ENCODE measurements at places on chromosomes 5 and 9.

GRCh38 chr5:143479394-143479793 lies 75.9 kb upstream of the NR3C1 start:
- DNase-seq = no peak

DNA sequence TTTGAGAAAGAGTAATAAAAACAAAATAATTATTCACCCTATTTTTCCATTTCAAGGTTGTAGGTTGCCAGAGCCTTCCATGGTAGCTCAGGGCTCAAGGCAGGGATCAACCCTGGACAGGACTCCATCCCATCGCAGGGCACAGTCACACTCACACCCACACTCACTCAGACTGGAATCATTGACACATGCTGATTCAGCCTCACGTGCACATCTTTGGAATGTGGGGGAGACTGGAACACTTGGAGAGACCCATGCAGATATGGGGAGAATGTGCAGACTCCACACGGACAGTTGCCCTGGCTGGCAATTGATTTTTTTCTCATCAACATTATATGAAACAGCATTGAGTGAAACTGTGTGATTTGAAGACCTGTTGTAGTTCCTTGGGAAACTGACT lies 234.1 kb downstream of the ADGRV1 start:
- no peak for DNase-seq

GRCh38 chr5:56638768-56639238 lies 176.5 kb upstream of the MAP3K1 start:
- DNase-seq = peak; percentile 9

GRCh38 chr9:89695441-89695891 lies 90.7 kb downstream of the GADD45G start:
- DNase-seq = no peak

GRCh38 chr5:113075019-113075418 lies 98.4 kb downstream of the DCP2 start:
- no peak for DNase-seq

DNA sequence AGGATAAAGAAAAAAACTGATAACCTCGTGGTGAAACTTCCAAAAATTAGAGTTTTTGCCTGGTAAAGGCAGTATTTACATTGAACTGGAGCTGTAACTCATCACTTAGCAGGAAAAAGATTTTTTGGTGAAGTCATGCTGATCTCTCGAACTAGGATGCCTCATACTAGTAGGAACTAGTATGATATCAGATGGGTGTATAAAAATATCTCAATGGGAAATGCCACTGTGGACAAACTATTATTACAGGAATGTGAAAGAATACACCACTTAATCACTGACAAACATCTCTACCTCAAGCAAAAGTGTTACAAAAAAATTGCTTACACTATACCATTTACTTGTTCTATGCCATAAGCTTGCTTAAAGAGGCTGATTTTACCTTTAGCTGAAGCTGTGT lies 28.4 kb downstream of the RFX3 start:
- DNase-seq = no peak

GRCh38 chr9:85522459-85523092 lies 219.2 kb downstream of the AGTPBP1 start:
- no peak for DNase-seq

GRCh38 chr9:83583151-83584014 lies 39.6 kb upstream of the IDNK start:
- DNase-seq = peak; percentile 18

- DNase-seq = no peak
These were observed 84.6 kb downstream of the DAB2IP start for GRCh38 chr9:121735793-121736770.

GRCh38 chr5:68297656-68298055 lies 82.1 kb downstream of the PIK3R1 start:
- no peak for DNase-seq
